ENCODE measurements at places on chromosomes 16 and 17.
A peak's percentile ranks its signal among the peaks of the same experiment; 100 is the strongest.

GRCh38 chr17:13197586-13197985, 179.8 kb upstream of the ELAC2 start:
- no peak overlapping the region for H3K27ac ChIP-seq
- H3K27me3 ChIP-seq: no peaks in the 10 kb centered on the region
- H3K36me3 ChIP-seq: no peaks in the 10 kb centered on the region
- H3K4me3 ChIP-seq: no peak overlapping the region
- no peak for DNase-seq
- no peaks in the 10 kb centered on the region for H3K4me1 ChIP-seq

DNA sequence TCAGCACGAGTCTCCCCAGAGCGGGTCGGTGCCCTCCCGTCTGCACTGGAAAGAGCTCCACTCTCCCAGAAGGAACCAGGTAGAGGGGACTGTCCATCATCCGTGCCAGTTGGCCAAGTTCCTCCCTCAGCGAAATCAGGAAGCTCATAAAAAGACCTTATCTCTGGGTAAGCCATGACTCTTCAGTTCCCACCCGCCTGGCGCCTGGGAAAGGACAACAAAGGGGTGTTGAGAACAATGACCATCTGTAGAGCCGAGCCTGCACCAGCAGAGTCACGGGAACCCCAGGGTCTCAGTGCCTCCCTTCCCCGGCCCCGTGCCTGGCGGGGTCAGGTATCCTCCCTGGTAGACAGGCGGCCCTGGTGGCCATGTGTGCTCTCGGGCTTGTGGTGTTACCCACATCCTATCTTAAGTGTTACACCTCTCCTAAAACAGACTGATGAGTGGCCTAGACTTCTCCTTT, 190.7 kb downstream of the AXIN2 start:
- H3K27ac ChIP-seq: no peak overlapping the region
- no peak for DNase-seq
- no peaks in the 10 kb centered on the region for H3K36me3 ChIP-seq
- H3K4me1 ChIP-seq: no peaks in the 10 kb centered on the region

- H3K4me3 ChIP-seq: no peak overlapping the region
- no peaks in the 10 kb centered on the region for H3K36me3 ChIP-seq
- no peak for DNase-seq
- no peak overlapping the region for H3K27ac ChIP-seq
These were observed 211.5 kb downstream of the SOX9 start for GRCh38 chr17:72332367-72332766.

GRCh38 chr17:280216-280615, 72.4 kb downstream of the RPH3AL start:
- H3K4me1 ChIP-seq: no peaks in the 10 kb centered on the region
- H3K27me3 ChIP-seq: no peaks in the 10 kb centered on the region
- no peak overlapping the region for H3K4me3 ChIP-seq
- peak; percentile 34 for DNase-seq

GRCh38 chr16:89581861-89582563, 6.5 kb downstream of the CPNE7 start:
- H3K36me3 ChIP-seq: no peaks in the 10 kb centered on the region
- H3K4me1 ChIP-seq: no peaks in the 10 kb centered on the region
- H3K27ac ChIP-seq: no peak overlapping the region
- H3K27me3 ChIP-seq: no peaks in the 10 kb centered on the region

- no peak overlapping the region for H3K4me3 ChIP-seq
- H3K4me1 ChIP-seq: no peaks in the 10 kb centered on the region
- DNase-seq: no peak
- H3K36me3 ChIP-seq: no peaks in the 10 kb centered on the region
These were observed 44.8 kb upstream of the HLF start for GRCh38 chr17:55219934-55220333.

DNA sequence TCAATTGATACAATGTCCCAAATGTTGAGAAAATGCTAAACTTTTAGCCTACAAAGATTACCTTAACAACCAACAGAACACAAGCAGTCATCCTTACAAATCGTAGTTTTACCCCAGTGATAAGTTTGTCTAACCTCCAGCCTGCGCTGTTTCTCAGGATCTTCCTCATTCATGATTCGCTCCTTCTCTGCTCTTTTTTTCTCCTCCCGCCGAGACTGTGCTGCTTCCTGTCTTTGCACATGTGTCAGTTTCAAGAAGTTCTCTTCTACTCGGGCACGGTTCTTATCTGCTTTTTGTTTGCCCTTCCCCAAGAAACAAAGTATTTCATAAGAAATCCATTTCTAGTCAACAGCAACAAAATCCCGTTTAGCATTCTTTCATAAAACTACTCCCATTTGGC, 10.2 kb upstream of the STRADA start:
- H3K4me1 ChIP-seq: no peaks in the 10 kb centered on the region
- no peak for DNase-seq
- H3K4me3 ChIP-seq: no peak overlapping the region
- no peaks in the 10 kb centered on the region for H3K36me3 ChIP-seq
- H3K27ac ChIP-seq: no peak overlapping the region

DNA sequence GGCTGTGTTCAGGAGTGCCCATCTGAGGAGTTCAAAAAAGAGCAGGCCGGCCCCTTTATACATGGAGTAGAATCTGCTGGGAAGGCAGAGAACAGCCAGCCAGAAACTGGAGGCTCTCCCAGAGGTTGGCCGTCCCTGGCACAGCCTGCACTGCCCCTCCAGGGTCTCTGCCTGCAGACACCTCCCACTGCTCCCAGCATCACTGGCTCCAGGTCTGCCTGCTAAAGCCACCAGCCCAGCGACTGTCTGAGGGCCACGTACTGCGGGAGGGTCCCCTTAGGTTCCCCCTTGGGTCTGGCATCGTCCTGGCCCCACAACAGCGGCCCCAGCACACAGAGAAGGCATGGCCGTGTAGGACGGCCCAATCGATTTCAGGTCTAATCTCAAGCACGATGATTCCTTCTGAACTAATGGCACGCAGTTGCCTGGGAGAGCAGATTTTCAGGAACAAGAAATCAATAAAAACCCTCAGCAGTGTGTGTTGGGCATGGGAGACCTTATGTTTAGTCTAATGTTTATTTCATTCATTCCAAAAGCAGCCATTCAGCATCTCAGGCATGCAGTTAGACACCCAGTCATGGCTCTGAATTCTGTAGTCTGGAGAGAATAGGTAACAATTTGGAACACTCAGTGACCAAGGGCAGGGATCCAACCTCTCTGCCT, 95.6 kb downstream of the PGS1 start:
- no peaks in the 10 kb centered on the region for H3K4me1 ChIP-seq
- H3K27me3 ChIP-seq: no peaks in the 10 kb centered on the region
- DNase-seq: no peak
- H3K27ac ChIP-seq: no peak overlapping the region

DNA sequence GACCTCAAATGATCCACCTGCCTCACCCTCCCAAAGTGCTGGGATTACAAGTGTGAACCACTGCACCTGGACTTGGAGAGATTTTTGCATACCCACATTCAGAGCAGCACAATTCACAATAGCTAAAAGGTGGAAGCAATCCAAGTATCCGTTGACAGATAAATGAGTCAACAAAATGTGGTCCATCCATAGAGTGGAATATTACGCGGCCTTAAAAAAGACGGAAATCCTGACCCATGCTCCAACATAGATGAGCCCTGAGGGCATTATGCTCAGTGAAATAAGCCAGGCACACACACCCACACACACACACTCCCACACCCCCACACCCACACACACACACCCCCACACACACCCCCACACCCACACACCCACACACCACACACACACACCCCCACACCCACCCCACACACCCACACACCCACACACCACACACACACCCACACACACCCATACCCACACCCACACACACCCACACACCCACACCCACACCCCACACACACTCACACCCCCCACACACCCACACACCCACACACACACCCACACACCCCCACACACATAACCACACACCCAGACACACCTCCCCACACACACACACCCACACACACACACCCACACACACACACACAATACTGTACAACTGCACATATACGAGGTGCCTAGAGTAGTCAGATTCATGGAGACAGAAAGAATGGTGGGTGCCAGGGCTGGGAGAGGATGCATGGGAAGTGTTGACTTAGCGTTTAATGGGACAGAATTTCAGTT, 124.7 kb downstream of the FOXL1 start:
- H3K27me3 ChIP-seq: no peaks in the 10 kb centered on the region
- no peak overlapping the region for H3K4me3 ChIP-seq
- no peaks in the 10 kb centered on the region for H3K4me1 ChIP-seq
- no peak for DNase-seq
- H3K36me3 ChIP-seq: no peaks in the 10 kb centered on the region

DNA sequence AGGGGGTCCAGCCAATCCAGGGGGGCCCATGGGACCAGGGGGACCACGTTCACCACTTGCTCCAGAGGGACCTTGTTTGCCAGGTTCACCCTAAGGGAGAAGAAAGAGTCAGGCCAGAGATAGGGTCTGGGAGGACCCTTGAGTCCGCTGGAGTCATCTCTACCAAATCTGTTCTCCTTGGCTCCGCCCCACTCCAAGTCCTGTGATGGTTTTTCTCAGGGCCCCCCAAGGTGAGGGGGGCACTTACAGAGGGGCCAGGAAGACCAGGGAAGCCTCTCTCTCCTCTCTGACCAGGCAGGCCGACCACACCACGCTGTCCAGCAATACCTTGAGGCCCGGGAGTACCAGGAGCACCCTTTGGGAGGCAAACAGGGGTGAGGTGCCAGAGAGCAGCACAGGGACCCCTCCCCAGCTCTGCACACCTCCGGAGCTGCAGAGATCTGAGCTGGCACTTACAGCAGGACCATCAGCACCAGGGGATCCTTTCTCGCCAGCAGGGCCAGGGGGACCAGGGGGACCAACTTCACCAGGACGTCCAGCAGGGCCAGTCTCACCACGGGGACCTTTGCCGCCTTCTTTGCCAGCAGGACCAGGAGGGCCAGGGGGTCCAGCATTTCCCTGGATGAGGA, 12.4 kb downstream of the COL1A1 start:
- DNase-seq: no peak
- no peak overlapping the region for H3K27ac ChIP-seq
- peaks cover 10% of the 10 kb centered on the region for H3K4me1 ChIP-seq
- H3K27me3 ChIP-seq: no peaks in the 10 kb centered on the region

- H3K36me3 ChIP-seq: no peaks in the 10 kb centered on the region
- H3K4me1 ChIP-seq: no peaks in the 10 kb centered on the region
- DNase-seq: peak; percentile 30
- no peaks in the 10 kb centered on the region for H3K27me3 ChIP-seq
- H3K4me3 ChIP-seq: no peak overlapping the region
These were observed 61.5 kb upstream of the CDH5 start for GRCh38 chr16:66304961-66305360.

DNA sequence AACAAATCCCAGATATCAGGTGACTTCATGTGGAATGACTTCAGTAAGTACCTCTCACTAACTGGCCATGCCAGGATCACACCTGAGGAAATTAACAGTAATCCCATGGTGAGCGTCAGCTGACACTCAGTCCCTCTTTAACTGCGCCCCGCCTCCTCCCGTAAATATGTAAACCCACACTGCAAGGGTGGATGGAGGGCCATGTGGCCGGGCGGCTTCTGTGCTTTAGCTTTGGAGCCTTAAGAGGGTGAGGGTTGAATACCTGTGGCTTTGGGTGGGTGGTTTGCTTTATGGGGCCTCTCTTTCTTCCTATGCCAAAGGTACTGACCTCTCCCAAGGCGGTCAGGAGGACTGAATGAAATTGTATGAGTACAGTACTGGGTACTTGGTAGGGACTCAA, 141.7 kb downstream of the MRM1 start:
- no peak overlapping the region for H3K4me3 ChIP-seq
- no peaks in the 10 kb centered on the region for H3K36me3 ChIP-seq
- H3K4me1 ChIP-seq: no peaks in the 10 kb centered on the region
- no peaks in the 10 kb centered on the region for H3K27me3 ChIP-seq

GRCh38 chr16:11201498-11202259, 54.3 kb downstream of the SOCS1 start:
- peaks cover 6% of the 10 kb centered on the region for H3K4me1 ChIP-seq
- no peak overlapping the region for H3K27ac ChIP-seq
- H3K36me3 ChIP-seq: no peaks in the 10 kb centered on the region
- H3K4me3 ChIP-seq: no peak overlapping the region
- DNase-seq: no peak
- no peaks in the 10 kb centered on the region for H3K27me3 ChIP-seq

DNA sequence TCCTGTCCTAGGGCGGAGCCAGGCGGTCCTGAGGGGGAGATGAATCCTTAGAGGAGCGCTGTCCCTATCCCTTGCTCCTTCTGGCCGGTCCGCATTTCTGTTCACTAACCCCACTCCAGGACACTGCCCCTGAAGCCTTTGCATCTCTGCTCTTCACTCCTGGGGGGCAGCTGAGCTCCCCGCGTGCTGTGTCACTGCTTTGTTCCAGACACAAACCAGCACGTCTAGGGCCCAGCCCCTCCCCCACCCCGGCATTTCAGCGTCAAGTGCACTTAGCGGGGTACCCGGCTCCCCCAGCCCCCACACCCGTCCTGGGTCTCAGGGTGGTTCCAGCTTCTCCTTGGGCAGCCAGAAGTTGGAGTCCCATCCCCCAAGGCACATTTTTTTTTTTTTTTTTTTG, 8.9 kb downstream of the CORO6 start:
- H3K36me3 ChIP-seq: no peaks in the 10 kb centered on the region
- peak overlapping the region; percentile 50 for H3K27ac ChIP-seq
- peak overlapping the region; percentile 30 for H3K4me3 ChIP-seq
- DNase-seq: no peak
- H3K4me1 ChIP-seq: peaks cover 51% of the 10 kb centered on the region

DNA sequence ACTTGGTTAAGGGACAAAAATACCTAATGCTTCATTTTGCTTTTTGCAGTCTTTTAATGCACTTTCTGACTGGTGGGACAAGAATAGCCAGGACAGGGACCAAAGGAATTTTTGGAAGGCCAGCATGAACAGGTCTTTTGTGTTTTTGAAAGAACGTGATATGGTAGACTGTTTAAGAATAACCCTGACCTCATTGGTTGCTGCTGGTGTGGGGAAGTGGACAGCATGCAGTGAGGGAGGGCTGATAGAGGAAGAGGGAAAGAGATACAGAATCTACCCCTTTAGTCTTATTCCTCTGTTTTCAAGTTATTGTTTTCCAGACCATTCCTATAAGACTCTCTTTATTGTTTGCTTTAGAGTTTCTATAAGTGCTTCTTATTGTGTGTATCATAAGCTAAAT, 816.2 kb downstream of the CDH11 start:
- H3K27me3 ChIP-seq: no peaks in the 10 kb centered on the region
- no peaks in the 10 kb centered on the region for H3K36me3 ChIP-seq
- no peak for DNase-seq
- no peak overlapping the region for H3K4me3 ChIP-seq
- H3K4me1 ChIP-seq: no peaks in the 10 kb centered on the region

DNA sequence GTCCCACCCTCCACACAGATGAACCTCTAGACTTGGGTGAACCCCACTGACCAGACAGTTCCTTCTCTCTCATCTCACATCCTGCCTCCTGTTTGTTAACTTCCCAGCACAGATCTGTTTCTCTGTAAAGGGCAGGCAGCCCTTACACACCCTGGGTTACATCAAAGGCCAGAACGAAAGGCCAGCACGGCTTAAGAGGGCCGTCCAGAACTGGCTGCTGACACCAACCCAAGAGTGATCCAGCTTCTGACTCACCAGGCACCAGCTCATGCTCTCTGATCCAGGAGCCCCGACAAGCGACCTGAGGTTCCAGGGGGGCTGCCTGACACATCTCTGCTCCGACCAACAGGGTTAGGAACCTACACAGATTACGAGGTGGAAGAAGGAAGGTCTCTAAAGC, 86.9 kb downstream of the MRM3 start:
- no peak for DNase-seq
- peak overlapping the region; percentile 86 for H3K27ac ChIP-seq
- H3K36me3 ChIP-seq: no peaks in the 10 kb centered on the region
- H3K4me1 ChIP-seq: no peaks in the 10 kb centered on the region
- H3K4me3 ChIP-seq: no peak overlapping the region

- no peak for DNase-seq
- no peaks in the 10 kb centered on the region for H3K36me3 ChIP-seq
- H3K4me3 ChIP-seq: no peak overlapping the region
- H3K27me3 ChIP-seq: no peaks in the 10 kb centered on the region
These were observed 50.0 kb downstream of the ENGASE start for GRCh38 chr17:79124513-79125209.

Data from Peyer's patch (tissue), 4 donors.